ENCODE measurements at places on chromosomes 11 and 22.

DNA sequence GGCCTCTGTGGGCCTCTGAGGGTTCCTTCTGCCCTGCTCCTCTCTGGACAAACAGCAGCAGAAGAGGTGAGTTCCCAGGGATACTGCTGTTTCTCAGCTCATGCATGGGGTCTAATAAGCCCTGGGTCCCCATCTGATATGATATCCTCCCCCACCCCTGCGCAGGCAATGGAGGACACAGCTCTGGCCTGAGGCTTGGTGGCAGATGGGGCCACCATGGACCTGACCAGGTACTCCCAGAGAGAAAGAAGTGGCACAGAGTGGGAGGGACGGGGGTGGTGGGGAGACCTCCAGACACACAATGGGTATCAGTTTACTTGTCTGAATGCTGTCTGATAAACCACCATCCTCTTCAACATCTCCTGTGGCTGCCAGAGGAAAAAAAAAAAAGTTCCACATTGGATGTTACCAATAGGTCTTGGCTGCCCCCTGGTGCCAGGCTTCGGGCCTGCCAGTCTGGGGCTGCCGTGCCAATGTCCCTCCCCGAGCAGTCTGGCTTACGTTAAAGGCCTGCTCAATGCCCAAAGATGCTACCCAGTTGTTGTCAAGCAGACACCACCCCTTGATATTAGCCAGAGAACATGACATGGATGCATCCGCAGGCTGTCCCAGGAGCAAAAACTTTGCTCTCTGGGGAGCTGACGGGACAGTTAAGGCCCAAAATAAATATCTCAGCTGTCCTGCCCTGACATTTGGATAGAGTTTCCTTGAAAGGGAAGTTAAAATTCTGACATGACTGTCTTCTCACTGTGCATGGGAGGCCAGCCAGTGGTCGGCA is 27.9 kb upstream of the ABCC8 start:
- peak; percentile 71 for DNase-seq

GRCh38 chr11:31806186-31806927 is 4.8 kb downstream of the PAX6 start:
- no peak for DNase-seq

- no peak for DNase-seq
These were observed 1088.2 kb downstream of the TBC1D22A start for GRCh38 chr22:47850644-47851151.

GRCh38 chr11:13668957-13669521 is 571 bp downstream of the FAR1 start:
- peak; percentile 45 for DNase-seq

DNA sequence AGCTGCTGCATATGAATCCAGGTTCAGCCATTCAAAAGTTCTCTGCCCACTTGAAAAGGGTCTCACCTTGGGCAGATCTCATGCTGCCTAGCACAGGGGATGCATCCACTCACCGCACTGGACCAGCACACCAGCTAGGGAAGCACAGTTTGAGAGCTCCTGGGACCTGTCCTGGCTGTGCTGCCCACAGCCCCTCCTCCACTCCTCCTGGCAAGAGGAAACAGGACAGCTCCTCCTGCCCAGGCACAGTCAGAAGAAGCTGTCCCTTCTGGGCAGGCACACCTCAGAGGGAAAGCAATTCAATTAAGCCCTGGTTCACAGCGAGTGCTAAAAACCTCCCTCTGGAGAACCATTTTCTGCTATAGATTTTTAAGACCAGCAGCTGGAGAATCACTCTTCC is 146.7 kb downstream of the ST3GAL4 start:
- peak; percentile 27 for DNase-seq

GRCh38 chr11:69263736-69264052 is 30.3 kb upstream of the MYEOV start:
- DNase-seq, result no peak

- DNase-seq, result peak; percentile 94
These were observed at the start of gene PIK3IP1 for GRCh38 chr22:31292236-31292989. Gene PIK3IP1, minus strand, starts transcription at chr22:31292488. Its CDS starts 144 bp downstream, at chr22:31292344.

- no peak for DNase-seq
These were observed 108.7 kb upstream of the E2F8 start for GRCh38 chr11:19349340-19350025.

GRCh38 chr22:24148266-24149197 is 32.8 kb upstream of the SUSD2 start:
- no peak for DNase-seq

GRCh38 chr11:56848141-56848809 is 99.8 kb upstream of the OR9G4 start:
- no peak for DNase-seq

DNA sequence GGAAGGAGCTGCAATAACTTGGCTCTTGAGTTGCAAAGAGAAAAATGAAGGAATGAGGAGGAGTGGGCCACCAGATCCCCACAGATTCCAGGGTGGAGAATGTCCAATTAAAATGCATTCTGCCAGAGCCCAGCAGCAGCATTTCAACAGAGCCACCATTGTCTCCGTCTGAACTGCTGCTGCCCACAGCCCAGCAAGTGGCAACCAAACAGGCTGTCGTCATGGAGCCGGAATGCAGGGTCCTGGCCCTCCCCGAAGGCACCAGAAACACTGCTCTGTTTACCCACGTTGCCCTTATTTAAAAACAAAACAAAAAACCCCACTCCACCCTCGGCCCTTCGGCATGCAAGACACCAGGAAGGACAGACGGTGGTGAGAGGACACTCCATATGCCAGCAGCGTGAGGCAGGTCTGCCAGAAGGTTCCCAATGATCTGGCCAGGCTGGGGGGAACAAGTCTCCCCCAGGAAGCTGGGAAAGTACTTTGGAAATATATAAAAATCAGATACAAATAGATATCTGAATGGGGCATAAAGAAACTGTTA is 32.5 kb downstream of the PLEKHA7 start:
- peak; percentile 13 for DNase-seq

DNA sequence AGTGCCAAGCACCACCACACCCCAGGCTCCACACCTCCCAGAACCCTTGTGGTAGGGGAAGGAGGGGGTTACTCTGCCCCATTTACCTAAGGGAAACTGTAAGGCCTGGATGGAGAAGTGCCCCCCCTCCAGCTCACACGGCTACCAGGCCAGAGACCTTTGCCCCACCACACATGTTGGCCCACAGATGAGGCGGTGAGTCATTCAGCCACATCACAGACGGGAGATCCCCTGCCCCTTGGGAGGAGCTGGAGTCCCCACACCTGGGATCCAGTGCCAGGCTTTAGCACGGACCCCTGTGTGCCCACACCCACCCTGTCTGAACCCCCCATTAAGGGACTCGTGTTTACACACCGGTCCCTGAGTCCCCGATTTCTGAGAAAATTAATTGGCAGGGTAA is 24.9 kb downstream of the CDKN1C start:
- DNase-seq, result peak; percentile 14

- peak; percentile 68 for DNase-seq
These were observed at the start of gene PKNOX2 for GRCh38 chr11:125164422-125165110. Gene PKNOX2, plus strand, starts transcription at chr11:125164751. Its CDS starts 186,555 bp downstream, at chr11:125351306.
